ENCODE measurements at places on chromosomes 3 and 15.

DNA sequence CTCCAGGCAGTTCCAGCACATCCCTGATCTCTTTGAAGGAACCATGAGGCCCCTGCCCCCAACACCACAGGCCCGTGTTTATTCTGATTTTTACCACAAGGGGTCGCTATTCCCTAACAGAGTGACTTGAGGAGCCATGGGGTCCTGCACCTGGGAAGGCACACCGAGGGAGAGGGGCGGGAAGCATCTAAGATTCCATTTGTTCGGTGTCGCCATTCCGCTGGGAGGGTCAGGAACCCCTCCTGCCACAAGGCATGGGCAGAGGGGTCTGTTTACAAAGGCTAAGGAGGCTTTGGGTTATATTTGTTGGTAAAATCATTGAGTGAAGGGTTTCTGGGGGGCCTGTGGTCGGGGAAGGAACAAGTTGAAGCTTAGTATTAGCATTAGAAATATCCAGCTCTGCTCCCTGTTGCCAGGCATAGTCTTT, 77.1 kb downstream of the WDR76 start:
- peak; percentile 53 for DNase-seq

DNA sequence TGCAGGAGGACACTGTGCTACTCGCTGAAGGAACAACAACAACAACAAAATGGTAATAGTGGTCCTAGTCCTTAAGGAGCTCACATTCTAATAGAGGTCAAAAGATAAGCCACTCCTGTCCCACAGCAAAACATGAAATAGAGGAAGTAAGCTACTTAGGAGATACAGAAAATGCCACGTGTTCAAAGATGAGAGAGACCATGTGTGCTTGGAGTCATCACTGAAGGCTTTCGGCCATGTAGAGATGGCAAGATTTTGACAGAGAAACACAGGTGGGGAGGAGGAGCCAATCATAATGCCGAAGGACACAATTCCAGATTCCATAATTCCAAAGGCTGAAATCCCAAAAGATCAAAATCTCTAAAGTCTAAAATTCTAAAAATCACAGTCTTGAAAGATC, 24.8 kb upstream of the RIOX2 start:
- no peak for DNase-seq

- DNase-seq: no peak
Measured at GRCh38 chr3:194373899-194374298, 4.4 kb upstream of the LRRC15 start.

GRCh38 chr15:49627407-49627877, 6.6 kb downstream of the DTWD1 start:
- DNase-seq: no peak

- no peak for DNase-seq
Measured at GRCh38 chr3:149871855-149872254, 58.8 kb downstream of the RNF13 start.

DNA sequence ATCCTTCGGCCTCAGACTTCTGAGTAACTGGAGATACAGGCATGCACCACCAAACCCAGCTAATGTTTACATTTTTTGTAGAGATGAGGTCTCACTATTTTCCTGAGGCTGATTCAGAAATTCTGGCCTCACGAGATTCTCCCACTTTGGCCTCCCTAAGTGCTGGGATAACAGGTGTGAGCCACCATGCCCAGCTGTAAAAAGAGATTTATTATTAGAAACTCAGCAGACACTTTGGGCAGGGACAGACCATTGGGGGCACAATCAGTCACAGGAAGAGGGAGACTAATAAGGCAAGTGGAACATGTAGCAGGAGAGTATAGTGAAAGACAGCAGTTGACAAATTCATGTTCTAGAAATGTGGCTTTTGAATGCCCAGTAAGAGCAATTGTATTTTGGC, 249.2 kb downstream of the CBLB start:
- DNase-seq: no peak

- peak; percentile 98 for DNase-seq
Measured at GRCh38 chr15:75738647-75739325, 26.1 kb upstream of the CSPG4 start.

- DNase-seq: no peak
Measured at GRCh38 chr3:12934431-12934830, 93.1 kb upstream of the RPL32 start.

DNA sequence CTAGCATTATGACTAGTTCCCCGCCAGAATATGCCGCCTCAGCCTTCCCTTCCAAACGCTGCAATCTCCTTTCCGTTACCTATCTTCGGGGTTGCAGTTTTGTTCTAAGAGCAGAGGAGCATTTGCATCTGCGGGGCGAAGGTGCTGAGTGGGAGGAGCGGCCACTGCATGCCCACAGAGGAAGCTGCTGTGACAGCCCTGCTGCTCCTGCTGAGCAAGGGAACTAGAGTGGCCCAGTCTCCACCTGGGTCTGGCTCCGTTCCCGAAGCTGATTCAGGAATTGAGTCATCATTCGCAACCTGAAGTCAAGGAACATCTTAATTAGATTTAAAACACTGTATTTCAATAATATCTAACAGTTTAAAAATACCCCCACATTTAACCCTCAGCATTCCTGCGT, 98.2 kb upstream of the TJP1 start:
- DNase-seq: peak; percentile 49
